ENCODE measurements at places on chromosomes 3 and 15.

GRCh38 chr3:143484846-143485512 lies 363.3 kb downstream of the SLC9A9 start:
- DNase-seq = no peak

DNA sequence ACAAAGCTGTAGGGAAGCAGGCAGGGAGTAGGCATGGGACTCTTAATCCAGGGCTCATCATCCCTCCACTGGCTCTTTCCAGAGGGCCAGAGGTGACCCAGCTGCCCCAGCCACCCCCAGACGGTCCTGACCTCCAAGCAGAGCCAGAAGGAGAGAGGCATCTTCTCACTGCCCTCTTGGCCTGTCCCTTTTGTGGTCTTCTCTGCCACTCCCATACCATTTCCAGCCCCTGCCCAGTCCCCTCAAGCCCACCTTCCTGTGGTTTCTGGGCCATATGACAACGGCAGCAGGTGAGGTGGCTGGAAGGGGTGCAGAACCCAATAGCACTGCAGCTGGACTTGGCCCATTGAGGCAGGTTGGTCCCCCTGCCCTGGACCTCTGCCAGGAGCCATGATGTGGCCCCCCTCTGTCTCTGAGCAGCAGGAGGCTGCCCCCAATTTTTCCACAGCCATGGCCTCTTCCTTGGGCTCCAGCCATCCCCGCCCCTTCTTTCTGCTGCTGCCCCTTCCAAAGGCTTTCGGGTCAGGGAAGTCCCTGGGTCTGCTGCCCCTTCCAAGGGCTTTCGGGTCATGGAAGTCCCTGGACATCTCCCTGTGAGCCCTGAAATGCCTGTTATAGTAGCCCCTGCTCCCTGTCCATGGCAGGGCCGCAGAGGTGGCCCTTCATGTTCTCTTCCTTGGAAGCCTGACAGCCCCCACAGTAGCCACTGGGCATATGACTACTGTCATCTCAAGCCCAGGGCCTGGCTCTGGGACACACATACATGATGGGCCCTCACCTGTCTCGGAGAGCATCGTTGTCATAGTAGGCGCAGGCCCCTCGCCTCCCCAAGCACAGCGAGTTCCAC lies 39.5 kb upstream of the RAB6B start:
- DNase-seq = no peak

DNA sequence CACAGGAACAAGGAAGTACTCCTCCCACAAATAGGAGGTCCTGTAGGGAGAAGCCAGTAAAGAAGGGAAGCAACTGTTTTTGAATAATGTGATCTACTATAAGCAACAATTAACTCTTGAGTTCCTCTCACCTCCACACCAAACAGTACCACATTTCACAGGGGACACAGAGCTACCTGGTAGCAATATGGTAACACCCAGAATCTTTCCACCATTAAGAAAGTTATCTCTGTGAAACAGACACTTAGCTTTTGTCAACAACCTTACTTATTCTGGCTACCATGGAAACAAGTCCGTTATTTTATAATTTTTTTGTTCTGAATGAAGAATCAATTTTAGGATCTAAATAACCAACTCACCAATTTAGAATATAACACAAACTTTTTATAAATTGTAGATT lies 49.5 kb downstream of the TBL1XR1 start:
- DNase-seq = no peak

- DNase-seq = no peak
These were observed 36.8 kb upstream of the TIPARP start for GRCh38 chr3:156637480-156638022.

- no peak for DNase-seq
These were observed 72.8 kb upstream of the FAN1 start for GRCh38 chr15:30830961-30831360.

DNA sequence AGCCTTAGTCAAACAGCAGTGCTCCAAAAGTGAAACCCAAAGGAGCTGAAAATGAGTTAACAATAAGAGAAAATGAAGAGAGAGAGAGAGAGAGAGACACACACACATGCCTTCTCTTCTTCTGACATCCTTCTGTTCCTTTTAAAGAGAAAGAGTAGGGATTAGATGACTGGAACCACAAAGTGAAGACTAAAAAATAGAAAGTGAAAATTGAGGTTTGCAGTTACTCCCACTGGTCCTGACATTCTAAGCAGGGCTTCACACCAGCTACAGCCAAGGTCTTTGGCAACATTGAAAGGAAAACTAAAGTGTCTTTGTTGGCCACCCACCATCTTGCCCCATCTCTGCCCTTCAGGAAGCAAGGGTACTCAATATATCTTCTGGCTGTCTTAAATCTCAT lies 59.2 kb downstream of the USP50 start:
- DNase-seq = no peak

DNA sequence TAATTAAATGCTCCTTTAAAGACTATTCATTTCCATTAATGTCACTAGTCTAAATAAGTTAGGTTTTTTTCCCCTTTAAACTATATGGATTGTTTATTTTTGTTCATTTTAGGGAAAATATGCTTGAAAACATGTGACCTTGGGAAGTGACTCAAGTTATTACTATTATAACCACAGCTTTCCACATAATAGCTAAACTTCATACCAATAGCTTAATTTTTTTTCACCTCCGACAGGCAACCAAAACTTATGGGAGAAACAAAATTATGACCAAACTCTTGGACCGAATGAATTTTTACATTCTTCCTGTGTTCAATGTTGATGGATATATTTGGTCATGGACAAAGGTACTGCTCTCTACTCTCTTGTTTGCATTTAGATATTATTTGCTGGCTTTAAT lies 16.2 kb downstream of the CPA3 start:
- no peak for DNase-seq

DNA sequence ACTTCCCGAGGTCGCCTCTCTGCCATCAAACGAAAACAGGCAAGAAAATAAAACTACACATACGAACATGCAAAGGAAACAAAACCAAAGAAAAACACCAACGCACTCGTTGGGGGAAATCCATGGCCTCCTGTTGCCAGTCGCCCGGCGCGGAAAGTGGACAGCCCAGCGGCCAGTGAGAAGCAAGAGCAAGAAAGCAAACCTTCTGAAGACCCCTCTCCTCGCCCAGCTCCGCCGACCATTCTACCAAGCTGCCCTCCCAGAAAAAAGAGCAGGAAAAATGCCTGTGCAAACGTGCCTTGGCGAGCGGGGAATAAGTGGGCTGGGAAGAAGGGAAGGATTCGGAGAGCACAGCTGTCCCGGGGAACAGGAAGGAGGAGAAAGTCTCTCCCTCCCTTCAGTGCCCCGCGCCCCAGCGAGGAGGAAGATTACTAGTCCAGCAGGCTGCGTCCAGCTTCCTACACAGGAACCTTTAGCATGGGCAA lies 802 bp upstream of the NECTIN3 start:
- DNase-seq = peak; percentile 67

GRCh38 chr3:50201573-50202315 lies 3.3 kb upstream of the SLC38A3 start:
- DNase-seq = no peak

DNA sequence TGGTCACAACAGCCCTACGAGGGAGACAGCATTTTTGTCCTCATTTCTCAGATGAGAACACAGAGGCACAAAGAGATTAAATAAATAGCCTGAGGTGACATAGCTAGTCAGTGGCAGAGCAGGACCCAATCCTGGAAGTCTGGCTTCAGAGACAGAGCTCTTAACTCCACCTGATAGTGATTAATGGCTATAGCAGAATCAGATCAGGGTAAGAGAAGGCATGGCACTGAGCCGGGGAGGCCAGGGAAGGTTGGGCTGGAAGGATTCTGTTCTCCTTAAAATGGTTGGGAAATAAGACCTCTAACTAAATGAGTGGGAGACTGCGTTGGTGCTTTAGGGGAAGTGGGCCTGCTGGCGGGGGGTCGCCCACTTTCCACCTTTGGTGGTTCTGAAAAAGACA lies 104.5 kb downstream of the VGLL4 start:
- DNase-seq = no peak

- peak; percentile 48 for DNase-seq
These were observed 3.0 kb downstream of the TRIM59 start for GRCh38 chr3:160446522-160447056.

- DNase-seq = no peak
These were observed 2.3 kb downstream of the RNF13 start for GRCh38 chr3:149815321-149815720.

- no peak for DNase-seq
These were observed 32.6 kb downstream of the HMCES start for GRCh38 chr3:129311054-129311902.

- peak; percentile 52 for DNase-seq
These were observed 13.7 kb upstream of the U2SURP start for GRCh38 chr3:142987707-142988106.

GRCh38 chr15:84598993-84599392 lies 1.8 kb upstream of the ZSCAN2 start:
- peak; percentile 42 for DNase-seq

GRCh38 chr3:197001972-197002700 lies 27.5 kb downstream of the MELTF start:
- DNase-seq = peak; percentile 48

GRCh38 chr3:148131990-148132638 lies 565.6 kb upstream of the AGTR1 start:
- DNase-seq = no peak

DNA sequence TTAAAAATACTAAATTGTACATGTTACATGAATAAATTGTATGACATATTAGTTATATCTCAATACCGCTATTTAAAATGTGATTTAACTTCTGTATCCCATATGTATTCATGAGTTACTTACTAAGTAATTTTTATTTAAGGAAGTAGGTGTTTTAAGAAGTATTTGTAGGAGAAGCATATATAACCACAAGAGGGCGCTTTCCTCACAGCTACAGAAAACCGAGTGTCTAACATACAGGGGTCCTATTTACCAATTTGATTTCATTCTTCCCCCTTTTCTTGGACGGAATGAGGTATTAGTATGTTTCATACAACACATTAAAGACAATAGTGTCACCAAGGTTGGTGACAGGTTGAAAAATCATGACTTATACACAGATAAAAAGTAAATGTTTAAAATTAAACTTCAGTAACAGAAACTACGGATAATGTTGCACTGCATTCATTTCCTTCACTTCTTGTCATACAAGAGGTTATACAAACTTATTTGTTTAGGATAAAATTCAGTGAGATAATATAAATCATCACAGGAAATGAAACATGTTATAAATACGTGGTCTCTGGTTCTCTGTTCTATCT lies 253.6 kb downstream of the MAGI1 start:
- no peak for DNase-seq

DNA sequence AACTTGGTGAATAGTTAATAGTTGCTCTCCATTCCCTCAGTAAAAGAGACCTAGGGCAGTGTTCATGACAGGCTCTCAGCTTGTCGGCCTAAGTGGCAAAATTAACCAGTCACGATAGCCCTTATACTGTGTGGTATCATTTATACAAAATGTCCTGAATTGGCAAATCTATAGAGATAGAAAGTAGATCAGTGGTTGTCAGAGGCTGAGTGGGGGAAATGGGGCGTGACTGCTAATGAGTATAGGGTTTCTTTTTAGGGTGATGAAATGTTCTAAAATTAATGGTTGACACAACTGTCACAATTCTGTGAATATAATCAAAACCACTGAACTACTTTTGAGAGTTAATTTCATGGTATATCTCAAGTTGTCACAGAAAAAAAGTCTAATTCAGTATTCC lies 20.9 kb downstream of the ARIH1 start:
- DNase-seq = no peak

DNA sequence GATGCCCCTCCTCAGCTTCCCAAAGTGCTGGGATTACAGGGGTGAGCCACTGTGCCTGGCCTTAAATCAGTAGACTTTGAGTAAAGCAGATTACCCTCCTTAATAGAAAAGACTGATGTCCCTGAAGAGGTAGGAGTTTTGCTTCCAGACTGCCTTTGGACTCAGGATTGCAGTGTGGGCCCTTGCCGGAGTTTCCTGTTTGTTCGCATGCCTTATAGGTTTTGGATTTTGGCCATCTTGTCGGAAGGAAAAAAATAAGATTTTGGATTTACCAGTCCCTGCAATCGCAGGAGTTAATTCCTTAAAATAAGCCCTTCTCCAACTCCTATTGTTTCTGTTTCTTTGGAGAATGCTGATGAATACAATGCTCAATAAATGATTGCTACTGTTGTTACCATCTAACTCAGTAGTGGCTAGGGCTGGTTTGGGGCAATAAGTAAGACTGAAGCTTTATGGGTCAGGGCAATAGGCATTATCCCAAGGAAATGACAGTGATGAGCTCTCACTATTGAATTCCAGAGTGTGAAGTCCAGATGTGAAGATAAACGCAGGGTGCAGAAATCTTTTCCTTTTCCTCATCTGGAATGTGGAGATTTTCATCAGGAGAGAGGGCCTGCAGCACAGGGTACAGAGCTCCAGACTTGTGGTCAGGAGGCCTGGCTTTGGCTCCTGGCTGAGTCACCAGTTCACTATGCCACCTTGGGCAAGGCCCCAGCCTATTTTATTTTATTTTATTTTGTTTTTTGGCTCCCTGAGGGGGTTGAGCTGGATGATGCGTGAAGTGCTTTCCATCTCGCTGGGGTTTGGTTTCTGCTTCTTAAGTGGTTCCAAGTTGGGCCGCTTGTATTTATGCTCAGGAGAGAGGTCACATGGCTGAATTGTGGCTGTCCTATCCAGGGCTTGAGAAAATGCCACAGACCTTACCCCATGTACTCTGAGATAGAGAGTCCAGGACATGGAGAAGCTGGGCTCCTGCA lies 25.3 kb downstream of the FOXL2 start:
- DNase-seq = no peak

DNA sequence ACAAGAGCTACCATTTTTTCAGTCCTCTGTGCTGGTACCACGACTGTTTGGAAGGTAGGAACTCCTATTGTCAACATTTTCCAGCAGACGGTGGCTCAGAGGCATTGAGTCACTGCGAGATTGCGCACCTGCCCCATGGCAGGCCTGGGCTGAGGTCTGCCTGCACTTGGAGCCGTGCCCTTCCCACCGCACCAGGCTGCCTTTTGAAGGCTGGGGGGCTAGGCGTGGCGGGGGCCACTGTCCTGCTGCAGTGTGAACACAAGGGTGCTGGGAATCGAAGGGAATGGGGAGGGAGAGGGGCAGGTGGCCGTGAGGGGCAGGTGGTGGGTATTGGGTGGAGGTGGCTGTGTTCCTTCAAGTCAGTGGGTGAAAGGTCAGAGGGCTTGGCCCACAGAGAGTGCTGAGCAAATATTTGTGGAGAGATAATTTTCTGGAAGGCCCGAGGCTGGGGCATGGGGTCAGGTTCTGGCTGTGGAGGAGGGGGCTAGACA lies 16.3 kb downstream of the SNX33 start:
- DNase-seq = no peak

- DNase-seq = no peak
These were observed 10.7 kb upstream of the CSTA start for GRCh38 chr3:122314228-122314876.

GRCh38 chr3:158642474-158643210 lies 1.7 kb upstream of the GFM1 start:
- DNase-seq = no peak

DNA sequence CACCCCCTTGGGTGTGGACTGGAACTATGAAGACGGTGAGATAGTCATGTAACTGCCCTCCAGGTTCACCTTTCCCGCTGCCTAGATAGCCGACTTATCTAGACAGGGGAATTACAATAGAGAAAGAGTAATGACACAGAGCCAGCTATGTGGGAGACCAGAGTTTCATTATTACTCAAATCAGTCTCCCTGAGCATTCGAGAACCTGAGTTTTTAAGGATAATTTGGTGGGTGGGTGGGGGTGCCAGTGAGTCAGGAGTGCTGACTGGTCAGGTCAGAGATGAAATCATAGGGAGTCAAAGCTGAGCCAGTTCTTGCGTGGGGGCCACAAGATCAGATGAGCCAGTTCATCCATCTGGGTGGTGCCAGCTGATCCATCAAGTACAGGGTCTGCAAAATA lies 19.7 kb upstream of the DNAJC19 start:
- DNase-seq = no peak

- DNase-seq = peak; percentile 29
These were observed 1.0 kb downstream of the HYAL1 start for GRCh38 chr3:50302095-50303012.

- DNase-seq = no peak
These were observed 584.4 kb downstream of the PDCD6IP start for GRCh38 chr3:34382859-34383258.
